ENCODE measurements at places on chromosomes 4 and X. TPM values are rescaled to one million over a fixed set of nuclear protein-coding genes. Genes with fewer than 3 reads are reported as not detected.

The TEC gene
- total RNA-seq = 1.4 TPM

The BGN gene
- 4.3 TPM for total RNA-seq

The CABS1 gene
- total RNA-seq = not detected

The CSAG3 gene
- total RNA-seq = not detected

The EDA gene
- total RNA-seq = under 0.01 TPM

The MPP1 gene
- total RNA-seq = 40.9 TPM

The MAGEA2B gene
- not detected for total RNA-seq

The FABP2 gene
- total RNA-seq = not detected

The RAI2 gene
- total RNA-seq = not detected

The RELL1 gene
- 46.4 TPM for total RNA-seq

The IQCM gene
- not detected for total RNA-seq

The KIAA1210 gene
- not detected for total RNA-seq

The CCDC120 gene
- 1.4 TPM for total RNA-seq

The MAGT1 gene
- 53.9 TPM for total RNA-seq

The TCP11X2 gene
- not detected for total RNA-seq

The STBD1 gene
- 4.3 TPM for total RNA-seq

The SYTL4 gene
- 7.1 TPM for total RNA-seq

The MYOZ2 gene
- not detected for total RNA-seq

The MEPE gene
- total RNA-seq = not detected

The TTC29 gene
- total RNA-seq = not detected

The RTL9 gene
- total RNA-seq = 0.18 TPM

The NPY2R gene
- total RNA-seq = not detected

The PABPC1L2A gene
- total RNA-seq = not detected

The TMPRSS11A gene
- not detected for total RNA-seq

The TMSB15C gene
- 3.2 TPM for total RNA-seq

The KLB gene
- not detected for total RNA-seq

The FOXO4 gene
- 3.5 TPM for total RNA-seq
